ENCODE measurements at places on chromosomes 5 and 9. TPM values are rescaled to one million over a fixed set of nuclear protein-coding genes. Genes with fewer than 3 reads are reported as not detected.

- DNase-seq = no peak
- H3K27ac ChIP-seq = no peak overlapping the region
- H3K27me3 ChIP-seq = no peaks in the 10 kb centered on the region
- no peak overlapping the region for H3K4me3 ChIP-seq
- H3K36me3 ChIP-seq = no peaks in the 10 kb centered on the region
- H3K4me1 ChIP-seq = no peaks in the 10 kb centered on the region
Observed at GRCh38 chr9:74775396-74775795, 112.3 kb downstream of the TRPM6 start.

GRCh38 chr5:14724633-14725032 is 60.1 kb downstream of the OTULIN start:
- H3K4me1 ChIP-seq = peaks cover 9% of the 10 kb centered on the region
- no peaks in the 10 kb centered on the region for H3K36me3 ChIP-seq
- no peak overlapping the region for H3K27ac ChIP-seq
- H3K27me3 ChIP-seq = no peaks in the 10 kb centered on the region
- no peak overlapping the region for H3K4me3 ChIP-seq

GRCh38 chr5:80408484-80409366 is 861 bp downstream of the ZFYVE16 start:
- H3K4me3 ChIP-seq = peak overlapping the region; percentile 93
- H3K4me1 ChIP-seq = peaks cover 14% of the 10 kb centered on the region
- peak; percentile 70 for DNase-seq
- H3K27ac ChIP-seq = peak overlapping the region; percentile 95
- no peaks in the 10 kb centered on the region for H3K27me3 ChIP-seq

Gene ZNF300
- 13.2 TPM for total RNA-seq

Gene BTNL8
- total RNA-seq = 13.1 TPM

Gene NR5A1
- 65.2 TPM for total RNA-seq

Gene IRX1
- total RNA-seq = 0.47 TPM
